ENCODE measurements at places on chromosomes 3 and 15.
A peak's percentile ranks its signal among the peaks of the same experiment; 100 is the strongest.

- no peak for DNase-seq
Measured at GRCh38 chr3:130537673-130538304, 20.8 kb downstream of the COL6A6 start.

- DNase-seq = peak; percentile 64
Measured at GRCh38 chr3:4983739-4984510, 4.7 kb downstream of the BHLHE40 start.

DNA sequence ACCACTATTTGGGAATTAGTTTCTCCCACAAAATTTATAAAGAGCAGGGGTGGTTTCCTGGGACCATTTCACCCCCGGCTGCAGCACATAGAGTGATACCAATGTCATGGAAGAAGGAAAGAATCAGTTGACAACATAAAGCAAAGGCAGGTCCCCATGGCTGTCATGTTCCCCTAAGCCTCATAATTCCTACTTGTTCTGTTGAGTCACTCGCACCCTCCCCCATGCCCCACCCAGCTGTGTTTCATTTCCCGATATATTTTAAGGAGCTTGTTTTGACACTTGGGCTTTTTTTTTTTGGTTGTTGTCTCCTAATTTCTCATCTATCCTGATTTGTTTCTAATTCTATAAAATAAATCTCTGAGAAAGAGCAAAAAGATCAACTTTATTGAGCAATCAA is 24.9 kb downstream of the ERC2 start:
- DNase-seq = no peak

- DNase-seq = no peak
Measured at GRCh38 chr3:46889381-46890110, 12.0 kb downstream of the PTH1R start.

- DNase-seq = no peak
Measured at GRCh38 chr15:76149291-76149915, 89.6 kb downstream of the TMEM266 start.

GRCh38 chr3:12707449-12707848 is 43.5 kb upstream of the RAF1 start:
- no peak for DNase-seq

DNA sequence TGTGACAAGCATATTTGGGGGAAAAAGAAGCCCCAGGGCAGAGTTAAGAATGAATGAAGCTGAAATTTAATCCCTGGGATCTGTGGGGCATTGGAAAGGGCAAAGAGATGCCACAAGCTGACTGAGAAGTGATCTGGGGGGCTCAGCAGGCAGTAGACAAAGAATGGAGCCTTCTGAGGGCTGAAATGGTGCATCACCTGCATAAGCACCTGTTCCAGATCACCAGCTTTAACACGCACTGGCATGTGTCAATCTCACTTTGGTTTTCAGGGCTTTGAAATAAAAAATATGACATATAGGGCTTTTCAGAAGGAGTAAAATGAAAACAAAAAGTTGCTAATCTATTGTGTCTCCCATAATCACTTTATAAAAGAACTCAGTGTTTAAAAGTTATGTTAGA is 210.8 kb upstream of the ARHGEF26 start:
- no peak for DNase-seq

DNA sequence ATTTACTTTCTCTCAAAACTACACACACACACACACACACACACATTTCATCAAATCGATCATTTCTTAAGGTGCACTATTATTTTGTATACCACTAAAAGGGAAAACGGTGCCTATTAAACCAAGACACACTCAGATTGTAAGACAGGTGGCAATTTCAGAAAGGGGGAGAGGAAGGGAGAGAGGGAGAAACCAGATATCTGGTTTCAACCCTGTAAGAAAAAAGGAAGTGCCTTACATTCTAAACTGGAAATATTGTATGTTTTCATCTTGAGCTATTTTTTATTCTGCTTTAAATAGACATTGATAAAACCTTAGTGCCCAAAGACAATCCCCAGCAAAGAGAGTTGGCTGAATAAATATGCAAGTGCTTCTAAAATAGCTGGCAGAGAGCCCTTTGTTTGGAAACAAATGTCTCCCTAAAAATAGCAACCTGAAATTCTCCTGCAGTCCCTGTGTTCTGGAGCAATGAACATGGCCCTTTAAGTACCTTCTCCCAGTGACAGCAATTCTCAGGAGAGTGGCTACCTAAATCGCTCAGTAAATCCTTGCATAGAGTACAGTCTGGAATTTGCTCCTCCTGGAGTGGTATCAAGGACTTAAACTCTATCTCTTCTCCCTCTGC is 85.7 kb downstream of the RARB start:
- no peak for DNase-seq

- no peak for DNase-seq
Measured at GRCh38 chr3:124404621-124405020, 325.6 kb upstream of the UMPS start.

- DNase-seq = no peak
Measured at GRCh38 chr3:42443292-42443691, 32.9 kb upstream of the LYZL4 start.

All from NCI-H460 (cell line).